SIG-M5 (cell line): ENCODE measurements at places on chromosomes 7 and 10.

GRCh38 chr10:43046288-43046991 lies 30.4 kb upstream of the RET start:
- no peak for DNase-seq

- DNase-seq, result no peak
These were observed 191.5 kb downstream of the OTUD1 start for GRCh38 chr10:23630376-23630775.

DNA sequence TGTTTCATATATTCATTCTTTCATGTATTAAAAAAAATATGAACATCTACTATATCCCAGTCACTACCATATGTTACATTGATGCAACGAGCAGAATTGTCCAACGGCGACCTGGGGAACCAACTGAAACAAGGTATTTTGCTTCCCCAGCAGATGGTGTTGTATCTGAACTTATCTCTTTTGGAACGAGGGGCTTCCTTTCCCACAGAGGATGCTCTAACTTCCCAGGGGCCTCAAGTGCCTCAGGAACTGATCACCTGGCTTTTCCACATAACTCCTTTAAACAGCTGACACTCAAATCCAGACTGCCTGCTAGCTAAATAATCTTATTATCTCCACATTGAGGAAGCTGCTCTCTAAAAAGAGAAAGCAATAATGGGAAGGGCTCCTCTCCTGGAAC lies 259.3 kb downstream of the HTR7 start:
- no peak for DNase-seq

GRCh38 chr10:88792661-88793060 lies 9.9 kb upstream of the LIPM start:
- no peak for DNase-seq

DNA sequence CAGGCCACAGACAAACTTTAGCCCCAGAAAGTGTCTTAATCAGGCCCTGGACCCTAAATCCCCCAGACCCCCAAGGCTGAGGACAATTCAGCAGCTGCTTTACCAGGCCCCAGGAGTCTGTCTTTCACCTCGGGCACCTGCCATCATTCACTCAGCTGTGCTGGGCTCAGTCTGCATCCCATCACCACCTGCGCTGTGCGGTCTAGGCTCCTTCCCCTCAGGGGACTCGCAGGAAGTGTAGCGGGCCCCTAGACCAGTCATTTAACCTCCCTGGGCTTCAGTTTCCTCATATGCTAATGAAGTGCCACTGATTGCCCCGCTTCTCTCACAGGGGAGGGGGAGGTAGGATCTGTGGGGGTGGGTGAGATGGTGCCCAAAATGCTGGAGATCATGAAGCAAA lies 76.4 kb upstream of the ZMIZ1 start:
- no peak for DNase-seq
